ENCODE measurements at places on chromosomes 1 and 21.
A peak's percentile ranks its signal among the peaks of the same experiment; 100 is the strongest.

DNA sequence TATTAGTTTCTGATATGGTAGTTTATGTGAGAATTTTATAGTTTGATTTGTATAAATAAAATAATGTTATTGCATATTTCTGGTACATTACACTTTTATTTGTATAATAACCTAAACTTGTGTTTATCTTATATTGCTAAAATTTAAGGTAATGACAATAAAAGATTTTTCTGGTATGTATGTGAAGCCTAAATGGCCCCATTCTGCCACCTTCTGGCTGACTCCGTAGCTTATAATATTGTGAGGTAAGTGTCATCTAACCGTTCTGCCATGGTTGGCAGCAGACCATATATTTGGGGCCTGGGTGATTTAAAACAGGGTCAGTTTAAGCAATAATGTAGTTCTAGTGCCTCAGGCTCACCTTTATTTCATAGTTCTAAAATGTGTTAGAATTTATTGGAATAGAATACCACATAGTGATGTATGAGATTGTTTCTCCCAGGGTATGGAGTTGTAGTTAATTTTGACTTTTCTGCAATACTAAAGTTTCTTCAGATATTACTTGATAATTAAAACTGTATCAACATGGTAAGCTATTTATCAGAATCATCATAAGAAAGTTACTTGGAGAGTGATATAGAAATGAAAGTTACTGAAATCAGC lies 21.2 kb upstream of the PRKACB start:
- DNase-seq, result peak; percentile 28

DNA sequence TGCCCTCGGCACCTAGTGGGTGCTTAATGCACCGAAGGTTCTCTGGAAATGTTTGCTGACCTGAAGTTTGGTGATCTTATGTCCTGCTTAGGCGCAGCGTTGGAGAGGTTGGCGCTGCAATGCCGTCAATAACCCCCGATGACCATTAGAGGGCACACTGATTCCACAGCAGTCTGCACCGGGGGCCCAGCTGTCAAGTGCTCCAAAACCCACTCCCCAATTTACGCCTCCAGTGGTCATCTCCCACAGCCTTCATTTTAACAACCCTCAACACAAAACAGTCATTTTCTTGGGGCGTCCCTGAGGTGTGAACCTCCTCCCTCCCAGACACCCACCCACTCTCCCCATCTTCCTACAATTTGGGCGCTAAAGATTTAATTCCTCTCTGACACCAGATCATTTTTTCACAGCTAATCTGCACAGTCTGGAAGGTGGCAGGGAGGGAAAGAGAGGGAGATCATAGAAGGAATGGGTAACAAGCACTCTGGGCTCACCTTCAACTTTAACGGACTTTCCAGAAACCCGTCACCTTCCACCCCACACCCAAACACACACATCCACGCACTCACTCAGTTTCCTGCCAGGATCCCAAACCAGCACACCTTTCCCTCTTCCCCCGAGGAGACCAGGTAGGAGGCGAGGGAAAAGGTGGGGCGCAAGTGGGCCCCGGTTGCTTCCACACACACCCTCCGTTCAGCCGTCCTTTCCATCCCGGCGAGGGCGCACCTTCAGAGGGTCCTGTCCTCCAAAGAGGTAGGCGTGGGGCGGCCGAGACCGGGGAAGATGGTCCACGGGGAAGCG lies 570 bp upstream of the NPR1 start:
- DNase-seq, result peak; percentile 69

DNA sequence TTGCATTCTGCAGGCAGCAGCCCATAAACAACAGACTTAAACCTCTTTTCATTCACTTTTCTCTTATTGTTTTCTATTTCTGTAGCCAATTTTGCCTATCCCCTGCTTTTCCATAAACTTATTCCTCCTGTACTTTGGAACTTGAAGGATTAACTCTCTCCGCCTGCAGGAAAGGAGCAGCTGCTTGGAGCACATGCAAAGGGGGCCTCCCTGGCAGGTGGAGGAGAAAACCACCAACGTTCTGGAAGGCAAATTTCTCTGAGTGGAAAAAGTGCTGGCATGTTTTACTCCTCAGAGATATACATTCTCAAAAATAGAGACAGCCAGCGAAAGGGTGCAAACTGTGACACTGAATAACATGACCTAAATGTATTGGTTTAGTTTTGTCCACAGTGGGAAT lies 33.6 kb downstream of the RGS21 start:
- no peak for DNase-seq

- no peak for DNase-seq
Measured at GRCh38 chr1:236951672-236952071, 52.6 kb downstream of the MT1HL1 start.

DNA sequence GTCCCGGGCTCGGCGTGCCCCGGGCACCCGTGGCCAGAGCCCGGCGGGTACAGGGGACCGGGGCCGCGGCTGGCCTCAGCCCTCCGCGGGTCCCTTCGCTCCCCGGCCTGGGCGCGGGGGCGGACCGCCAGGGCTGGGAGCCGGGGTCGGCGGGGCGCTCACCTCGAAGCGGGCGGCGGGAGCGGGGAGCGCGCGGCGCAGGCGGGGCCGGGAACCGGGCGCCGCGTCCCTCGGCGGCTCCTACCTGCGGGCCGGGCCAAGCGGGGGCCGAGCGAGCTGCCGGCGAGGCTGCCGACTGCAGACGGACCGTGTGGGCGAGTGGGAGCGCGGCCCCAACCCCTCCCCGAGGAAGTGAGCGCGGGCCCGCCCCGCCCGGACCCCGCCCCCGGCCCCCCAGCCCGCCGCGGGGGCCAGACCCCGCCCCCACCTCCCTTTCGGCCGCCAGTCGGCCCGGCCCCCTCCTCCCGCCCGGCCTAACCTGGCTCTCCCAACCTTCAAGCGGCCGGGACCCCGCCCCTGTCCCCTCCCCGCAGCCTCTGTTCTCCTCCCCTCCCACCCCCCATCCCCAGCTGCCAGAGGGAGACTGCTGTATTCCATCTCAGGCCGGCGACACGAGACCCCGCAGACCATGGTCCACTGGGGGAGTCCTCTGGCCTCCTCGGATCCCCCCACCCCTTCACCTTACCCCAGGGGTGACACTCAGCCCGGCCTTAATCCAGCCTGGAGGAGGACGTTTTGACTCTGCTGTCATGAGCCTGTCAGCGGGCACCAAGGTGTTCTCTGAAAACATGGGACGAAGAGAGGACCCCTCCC lies at the start of gene FHL3:
TSS of gene FHL3 (minus strand) at position 320 of the 813 bp plus-strand sequence. CDS start 6,102 bp downstream, outside the sequence.
- DNase-seq, result peak; percentile 85

GRCh38 chr1:17140279-17140678 lies 21.0 kb upstream of the PADI2 start:
- no peak for DNase-seq

DNA sequence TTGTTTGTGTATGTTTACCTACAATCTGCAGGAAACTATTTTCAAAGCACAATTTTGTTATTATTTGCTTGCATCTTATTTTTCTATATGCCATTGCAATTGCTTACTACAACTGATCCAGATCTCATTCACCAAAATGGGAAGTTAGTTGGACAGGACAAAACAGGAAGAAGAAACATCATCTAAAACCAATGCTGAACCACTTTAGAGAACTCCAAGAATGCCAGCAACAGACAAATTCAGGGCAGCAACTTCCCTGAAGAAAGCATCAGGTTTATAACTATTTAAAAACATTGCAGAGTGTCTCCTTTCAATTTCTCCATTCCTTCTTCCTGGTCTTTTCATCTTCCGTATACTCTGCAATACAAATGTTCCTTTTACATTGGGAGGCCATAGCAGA lies 82.4 kb upstream of the SMYD2 start:
- DNase-seq, result no peak

DNA sequence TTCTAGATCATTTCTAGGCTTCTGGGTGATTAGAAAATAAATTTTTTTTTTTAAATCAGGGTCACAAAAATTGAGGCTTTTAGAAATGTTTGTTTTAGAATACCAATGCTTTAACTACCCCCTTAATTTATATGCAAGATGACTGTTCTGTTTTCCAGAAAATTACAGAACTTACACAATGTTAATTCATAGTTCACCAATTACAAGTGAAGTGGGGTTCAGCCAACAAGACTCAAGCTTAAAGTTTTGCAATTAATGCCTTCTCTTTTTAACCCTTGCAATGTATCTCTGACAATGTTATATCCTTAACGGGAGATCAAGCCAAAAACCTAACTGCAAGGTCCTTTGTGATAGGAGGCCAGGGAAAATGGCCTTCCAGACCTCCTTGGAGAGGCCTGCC lies 5.6 kb downstream of the PRELP start:
- DNase-seq, result no peak

GRCh38 chr1:154970631-154971340 lies at the start of gene SHC1:
Gene SHC1 (minus strand): TSS chr1:154970747. CDS start chr1:154970526, 221 bp downstream.
- DNase-seq, result peak; percentile 91

DNA sequence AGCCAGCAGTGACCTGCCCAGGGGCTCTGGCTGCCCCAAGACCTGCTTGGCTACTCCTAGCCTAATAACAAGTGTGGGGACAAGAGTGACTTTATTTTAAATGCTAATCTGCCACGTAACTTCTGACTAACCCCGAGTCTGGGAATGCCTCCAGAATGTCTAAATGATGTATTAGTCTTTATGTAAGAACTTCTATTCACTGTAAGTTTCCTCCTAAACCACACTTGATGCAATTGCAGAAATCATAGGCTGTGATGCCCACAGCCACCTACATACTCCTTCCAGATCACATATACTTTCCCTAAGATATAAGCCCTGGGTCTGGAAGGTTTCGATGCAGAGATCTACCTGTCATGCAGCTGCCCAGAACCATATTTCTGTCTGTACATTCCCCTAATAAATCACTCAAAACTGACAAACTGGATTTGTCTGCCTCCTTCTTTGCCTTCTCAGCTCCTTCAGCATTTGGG lies 5.9 kb upstream of the VPS45 start:
- no peak for DNase-seq

DNA sequence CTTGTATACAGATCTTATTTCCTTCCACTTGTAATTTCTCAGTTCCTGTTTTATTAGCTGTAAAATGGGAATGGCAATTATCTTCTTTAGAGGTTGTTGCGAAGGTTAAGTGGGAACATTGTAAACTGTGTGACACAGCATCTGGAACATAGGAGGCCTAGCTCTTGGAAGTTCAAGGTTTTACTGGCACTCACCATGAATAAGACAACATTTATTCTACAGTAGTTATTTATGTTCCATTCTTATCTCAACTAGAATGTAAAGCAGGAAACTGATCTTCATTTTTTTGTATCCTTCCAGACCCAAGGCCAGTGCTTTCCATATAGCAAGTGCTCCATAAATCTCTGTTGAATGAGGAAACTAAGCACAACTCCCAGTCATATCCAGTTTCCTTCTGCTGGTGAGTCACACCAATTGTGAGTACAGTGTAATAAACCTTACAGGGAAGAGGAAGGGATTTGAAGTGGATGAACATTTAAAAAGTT lies 1.4 kb downstream of the BCL10 start:
- no peak for DNase-seq

DNA sequence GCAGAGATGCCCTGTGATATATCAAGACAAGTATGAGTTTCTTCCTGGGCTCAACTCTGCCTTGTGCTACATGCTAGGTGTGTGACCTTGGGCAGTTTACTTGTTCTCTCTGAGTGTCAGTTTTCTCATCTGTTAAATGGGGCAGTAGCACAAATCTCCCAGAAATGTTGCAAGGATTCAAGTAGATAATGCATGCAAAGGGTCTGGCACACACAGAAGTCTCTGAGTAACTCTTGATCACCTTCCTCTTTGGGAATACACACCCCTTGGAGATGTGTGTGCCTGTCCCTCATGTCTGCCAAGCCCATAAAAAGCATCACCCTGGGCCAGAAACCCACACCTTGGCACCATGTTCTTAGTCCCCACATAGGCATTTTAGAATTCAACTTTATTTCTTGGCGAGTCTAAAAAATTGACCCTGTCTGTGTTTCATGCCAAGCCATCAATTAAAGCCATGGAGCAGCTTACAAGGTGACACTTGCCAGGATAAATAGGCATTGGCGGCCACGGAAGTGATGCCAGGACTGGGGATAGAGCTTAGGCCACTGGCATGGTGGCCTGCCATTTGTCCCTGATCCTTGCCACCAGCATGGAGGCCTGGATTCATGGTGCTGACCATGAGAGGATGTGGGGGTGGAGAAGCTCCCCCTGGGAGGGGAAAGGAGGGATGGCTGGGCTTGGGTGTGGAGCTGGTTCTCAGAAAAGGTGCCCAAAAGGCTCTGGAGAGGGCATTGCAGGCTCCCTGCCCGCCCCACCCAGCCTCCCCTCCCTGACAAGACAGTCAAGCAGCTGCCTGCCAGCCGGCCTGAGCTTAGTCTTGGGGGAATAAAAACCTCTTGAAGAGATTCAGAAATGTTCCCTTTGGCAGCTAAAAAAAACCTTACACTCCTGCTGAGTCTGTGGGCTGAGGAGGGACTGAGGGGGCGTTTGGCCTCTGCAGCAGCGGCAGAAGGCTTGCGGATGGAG lies 118.0 kb upstream of the IPO9 start:
- no peak for DNase-seq

- no peak for DNase-seq
Measured at GRCh38 chr1:53641481-53642214, 97.3 kb downstream of the GLIS1 start.

DNA sequence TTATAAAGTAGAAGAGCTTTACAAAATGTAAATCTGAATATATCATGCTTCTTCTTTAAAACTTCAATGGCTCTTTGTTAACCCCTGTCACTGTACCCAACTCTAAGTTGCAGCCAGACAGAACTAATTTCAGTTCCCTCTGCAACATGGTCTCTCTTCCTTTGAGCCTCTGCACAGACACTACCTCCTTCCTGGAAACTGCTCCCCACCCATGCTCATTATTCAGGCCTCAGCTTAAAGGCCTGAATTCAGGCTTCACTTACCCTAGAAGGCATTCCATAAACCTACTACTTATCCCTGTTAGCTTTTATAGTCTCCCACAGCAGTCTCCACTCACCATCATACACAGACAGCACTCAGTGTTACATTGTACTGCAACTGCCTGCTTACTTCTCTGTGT lies 2.6 kb upstream of the EEIG2 start:
- DNase-seq, result no peak

DNA sequence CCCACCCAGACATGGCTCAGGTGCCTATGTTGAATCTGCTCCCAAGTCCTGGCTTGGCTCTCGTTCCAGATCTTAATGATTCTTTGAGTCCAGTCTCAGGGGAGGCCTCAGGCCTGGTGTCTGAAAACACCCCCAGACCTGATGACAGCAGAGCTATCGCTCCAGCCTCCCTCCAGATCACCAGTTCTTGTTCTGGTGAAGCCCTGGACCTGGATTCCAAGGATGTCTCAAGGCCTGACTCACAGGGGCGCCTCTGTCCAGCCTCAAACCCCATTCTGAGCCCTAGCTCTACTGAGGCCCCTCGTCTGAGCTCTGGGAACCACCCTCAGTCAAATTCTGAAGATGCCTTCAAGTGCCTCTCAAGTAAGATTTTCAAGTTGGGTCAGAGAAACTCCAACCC lies 11.4 kb downstream of the MROH7 start:
- no peak for DNase-seq

DNA sequence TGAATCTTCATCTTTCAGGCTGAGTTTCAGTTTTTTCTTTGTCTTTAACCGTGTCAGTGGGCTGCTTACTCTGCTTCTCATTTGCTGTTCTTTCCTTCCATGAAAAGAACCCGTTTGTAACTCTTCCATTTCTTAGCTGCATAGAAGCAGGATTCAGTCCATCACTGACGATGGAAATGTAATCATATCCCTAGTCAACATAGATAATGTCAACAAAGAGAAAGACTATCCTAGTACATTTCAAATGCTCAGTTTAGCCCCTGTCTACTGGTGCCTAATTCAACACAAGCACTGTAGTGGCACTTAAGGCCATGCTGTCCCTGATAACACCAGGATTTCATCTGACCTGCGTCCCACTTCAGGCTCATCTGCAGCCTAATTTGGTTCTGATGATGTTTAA lies 376 bp downstream of the GBP1 start:
- no peak for DNase-seq

Data from nephron progenitor cell (in vitro differentiated cells).